ENCODE measurements at places on chromosomes 7 and 10.

DNA sequence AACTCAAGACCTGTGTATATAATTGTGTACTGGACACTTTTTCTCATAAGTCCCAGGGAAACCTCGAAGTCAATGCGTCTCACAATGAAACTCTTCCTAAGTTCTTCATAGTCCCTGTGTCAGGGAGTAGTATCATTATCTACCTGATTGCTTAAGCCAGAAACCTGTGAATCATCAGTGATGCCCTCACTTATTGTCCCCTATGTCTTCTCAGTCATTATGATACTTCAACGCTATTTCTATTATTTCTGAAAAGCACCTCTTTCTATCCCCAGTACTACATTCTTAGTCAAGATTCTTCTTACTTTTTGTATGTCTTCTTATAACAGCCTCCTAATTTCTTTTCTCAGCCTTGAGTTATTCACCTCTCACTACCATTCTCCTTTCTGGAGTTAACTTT is 94.3 kb downstream of the OTUD1 start:
- DNase-seq = no peak

- DNase-seq = no peak
These were observed 1247.8 kb downstream of the TYW1 start for GRCh38 chr7:68244389-68244788.

DNA sequence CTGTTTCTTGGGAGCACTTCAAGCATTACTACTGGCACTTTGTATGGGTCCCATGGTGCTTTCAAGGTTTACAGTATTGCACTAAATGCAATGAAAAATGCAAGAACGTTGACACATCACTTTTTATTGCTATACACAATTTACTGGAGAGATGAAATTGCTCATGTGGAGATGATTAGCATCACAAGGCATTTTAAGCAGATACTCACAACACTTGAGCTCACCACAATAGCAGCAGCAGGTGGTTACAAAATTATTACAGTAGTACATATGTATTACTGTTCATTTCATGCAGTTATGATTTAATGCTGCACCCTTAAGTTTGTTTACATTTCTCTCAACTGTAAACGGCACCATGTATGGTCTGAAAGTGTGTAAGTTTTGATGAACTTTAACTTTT is 537.7 kb downstream of the GRM8 start:
- peak; percentile 53 for DNase-seq

GRCh38 chr10:119669975-119670640 is 18.9 kb downstream of the BAG3 start:
- no peak for DNase-seq

DNA sequence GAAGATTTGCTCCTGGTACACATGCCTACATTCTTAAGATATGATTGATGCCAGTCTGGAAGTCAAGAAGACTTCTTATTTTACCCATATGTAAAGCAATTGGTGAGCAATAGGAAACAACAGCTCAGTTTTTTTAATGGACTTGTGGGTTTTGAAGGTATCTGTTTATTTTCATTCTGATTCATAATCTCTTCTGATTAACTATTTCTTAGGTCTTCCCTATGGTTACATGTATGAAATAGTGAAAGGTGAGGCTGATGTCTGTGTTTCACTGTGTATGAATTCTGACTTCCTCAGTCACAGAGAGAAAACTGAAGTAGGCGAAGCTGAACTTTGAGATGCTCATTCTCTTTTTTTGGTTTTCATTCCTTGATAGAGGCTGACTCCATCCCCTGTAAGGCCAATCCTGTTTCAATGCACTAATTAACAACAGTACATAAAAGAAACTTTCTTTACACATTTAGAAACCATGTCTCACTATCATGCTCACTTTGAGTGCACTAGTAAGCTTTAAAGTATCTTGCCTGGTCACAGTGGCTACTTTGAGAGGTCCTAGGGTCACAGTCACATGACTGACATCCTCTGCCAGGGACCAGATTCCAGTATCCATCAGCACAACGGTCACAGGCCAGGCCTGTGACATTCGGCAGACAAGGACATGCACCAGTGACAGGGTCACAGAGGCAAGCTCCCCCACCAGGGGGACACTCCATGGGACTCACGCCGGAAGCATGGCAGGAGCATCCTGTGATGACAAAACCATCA is 59.5 kb upstream of the LAMB1 start:
- DNase-seq = peak; percentile 84

- DNase-seq = no peak
These were observed 295.5 kb downstream of the ABCA13 start for GRCh38 chr7:48466713-48467112.

- peak; percentile 40 for DNase-seq
These were observed 1.8 kb downstream of the PARP12 start for GRCh38 chr7:140060788-140061606.

Measured in HCEC 1CT (cell line).